ENCODE measurements at places on chromosomes 1 and 21. TPM values are rescaled to one million over a fixed set of nuclear protein-coding genes. Genes with fewer than 3 reads are reported as not detected.

The PTGFR gene
- total RNA-seq, result 3.0 TPM

The SPATC1L gene
- total RNA-seq, result 2.8 TPM

DNA sequence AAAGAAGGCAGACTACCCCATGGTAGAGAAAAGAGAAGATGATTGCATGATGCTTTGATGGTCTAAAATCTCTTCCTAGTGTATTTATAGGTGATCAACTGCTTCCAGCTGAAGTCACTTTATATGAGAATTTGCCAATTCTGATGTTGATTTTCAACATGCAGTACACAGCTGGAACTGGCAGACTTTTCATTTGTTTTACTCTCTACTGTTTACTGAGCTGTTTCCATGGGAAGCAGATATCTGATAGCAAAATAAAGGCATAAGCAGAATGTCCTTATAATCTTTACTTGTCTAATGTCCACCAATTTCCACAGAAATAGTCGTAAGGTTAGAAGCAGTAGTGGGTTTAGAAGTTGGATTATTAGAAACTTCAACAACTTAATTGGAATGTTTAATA lies 74.9 kb downstream of the SYDE2 start:
- no peak for DNase-seq

The SPRR2D gene
- not detected for total RNA-seq

GRCh38 chr1:234297668-234298067 lies 75.6 kb upstream of the COA6 start:
- no peak for DNase-seq

The VWA5B1 gene
- 0.16 TPM for total RNA-seq

The WNT9A gene
- 1.9 TPM for total RNA-seq

- no peak for DNase-seq
Measured at GRCh38 chr21:17777072-17777765, 41.9 kb downstream of the C21orf91 start.

The CA6 gene
- total RNA-seq, result not detected

- DNase-seq, result no peak
Measured at GRCh38 chr1:47972864-47973432, 24.2 kb downstream of the TRABD2B start.

The APCS gene
- not detected for total RNA-seq

- no peak for DNase-seq
Measured at GRCh38 chr1:245085508-245086095, 69.2 kb upstream of the KIF26B start.

The S100A9 gene
- 26.5 TPM for total RNA-seq

DNA sequence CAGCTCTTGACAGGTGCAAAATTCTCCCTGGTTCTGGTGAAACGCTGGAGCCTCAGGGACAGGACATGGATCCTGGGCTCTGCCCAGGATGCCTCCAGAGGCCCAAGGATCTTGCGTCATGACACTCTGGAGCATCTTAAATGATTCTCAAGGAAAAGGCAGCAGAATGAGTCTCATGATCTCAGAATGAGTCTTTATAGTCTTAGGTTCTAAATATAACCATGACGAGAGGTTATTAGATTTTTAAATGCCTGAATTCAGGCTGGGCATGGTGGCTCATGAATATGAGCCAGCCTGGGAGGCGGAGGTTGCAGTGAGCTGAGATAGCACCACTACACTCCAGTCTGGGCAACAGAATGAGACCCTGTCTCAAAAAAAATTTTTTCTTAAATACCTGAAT lies 55.5 kb downstream of the ECE1 start:
- DNase-seq, result no peak

DNA sequence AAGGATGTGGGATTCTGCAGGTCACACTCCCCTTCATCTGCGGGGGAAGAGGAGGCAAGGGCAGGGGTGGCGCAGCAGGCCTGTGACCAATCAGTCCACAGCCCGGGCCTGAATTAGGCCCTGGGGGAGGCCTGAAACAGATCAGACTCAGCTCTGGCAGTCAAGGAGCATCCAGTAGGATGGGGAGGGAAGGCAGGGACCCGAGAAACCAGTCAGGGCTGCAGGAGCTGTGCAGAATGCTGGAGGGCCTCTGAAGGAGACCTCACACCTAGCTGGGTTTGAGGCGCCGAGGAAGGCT lies 12.7 kb downstream of the TNNT2 start:
- no peak for DNase-seq

DNA sequence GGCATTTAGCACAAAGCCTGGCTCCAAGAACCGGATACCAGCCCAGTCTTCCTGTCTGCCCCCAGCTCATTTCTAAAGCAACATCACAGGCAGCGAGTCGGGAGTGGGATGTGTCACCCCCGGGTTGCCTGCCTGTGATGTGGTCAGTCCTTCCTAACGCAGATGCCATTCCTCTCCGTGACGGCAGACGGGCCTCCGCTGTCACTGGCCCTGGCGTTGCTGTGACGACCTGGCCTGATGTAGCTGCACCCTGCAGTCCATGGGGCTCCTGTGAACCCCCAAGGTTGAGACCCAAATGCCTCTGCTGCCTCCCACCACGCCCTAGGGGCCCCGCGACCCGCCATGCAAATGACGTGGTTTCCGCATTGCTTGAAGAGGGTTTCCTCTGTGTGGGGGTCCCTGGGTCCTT lies 12.3 kb downstream of the TNFRSF1B start:
- no peak for DNase-seq

The ZNF593OS gene
- not detected for total RNA-seq

- DNase-seq, result no peak
Measured at GRCh38 chr1:165807613-165808012, 19.8 kb upstream of the UCK2 start.

- no peak for DNase-seq
Measured at GRCh38 chr1:181062836-181063428, 25.6 kb upstream of the IER5 start.

DNA sequence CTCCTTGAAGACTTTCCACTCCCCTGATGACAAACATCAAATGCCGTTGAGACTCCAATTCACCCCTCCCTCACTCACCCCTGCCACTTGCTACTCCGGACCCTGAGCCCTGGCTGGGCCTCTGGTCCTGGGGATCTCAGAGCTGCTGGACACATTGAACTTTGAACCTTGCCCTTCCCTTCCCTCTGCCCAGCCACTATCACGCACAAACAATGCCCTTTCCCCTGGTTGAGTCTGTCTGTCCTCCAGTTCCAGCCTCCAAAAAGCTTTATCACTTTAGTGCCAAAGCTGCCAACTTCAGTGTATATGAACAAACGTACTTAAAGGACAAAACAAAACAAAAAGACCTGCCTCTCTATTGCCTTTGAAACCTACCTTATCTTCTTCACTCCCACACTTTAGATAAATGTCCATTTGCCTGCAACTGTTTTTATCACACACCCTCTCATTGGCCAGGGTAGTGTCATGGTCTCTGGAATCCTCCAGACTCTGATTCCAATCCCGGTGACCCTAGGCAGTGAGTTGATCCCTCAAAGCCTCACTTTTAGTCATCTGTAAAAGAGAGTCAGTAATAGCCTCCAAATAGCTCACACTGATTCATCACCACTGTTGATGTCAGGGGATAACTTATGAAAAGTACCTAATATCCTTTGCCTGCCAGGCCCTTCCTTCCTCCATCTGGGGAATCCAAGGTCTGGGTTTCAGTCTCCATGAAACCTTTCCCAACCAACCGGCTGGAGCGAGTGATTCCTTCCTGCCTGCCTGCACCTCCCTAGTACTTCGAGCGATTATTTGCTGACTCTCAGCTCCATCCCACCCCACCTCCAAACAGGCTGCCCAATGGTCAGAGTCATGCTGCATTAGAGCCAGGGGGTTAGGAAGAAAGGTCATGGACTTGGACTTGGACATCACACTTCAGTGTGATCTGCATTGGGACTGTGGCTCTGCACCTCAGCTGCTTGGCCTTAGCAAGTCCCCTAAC lies 15.9 kb upstream of the SPOCD1 start:
- DNase-seq, result no peak

DNA sequence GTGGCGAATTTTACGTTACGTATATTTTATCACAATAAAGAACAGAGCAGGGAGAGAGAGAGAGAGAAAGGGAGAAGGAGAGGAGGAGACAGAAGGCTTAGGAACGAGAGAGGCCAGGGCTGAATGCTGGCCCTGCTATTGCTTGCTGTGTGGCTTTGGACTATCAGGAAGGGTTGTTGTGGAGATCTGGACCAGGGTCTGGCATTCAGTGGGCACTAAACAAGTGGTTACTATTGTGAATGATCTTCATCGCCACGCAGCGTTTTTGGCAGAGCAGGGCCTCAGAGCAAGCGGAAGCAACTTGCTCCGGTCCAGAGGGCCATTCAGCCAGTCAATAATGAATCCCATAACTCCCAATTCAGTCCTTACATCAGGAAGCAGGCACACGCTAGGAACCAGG lies 26.4 kb downstream of the PIK3C2B start:
- peak; percentile 50 for DNase-seq

- DNase-seq, result no peak
Measured at GRCh38 chr21:43811262-43812105, 22.1 kb downstream of the RRP1 start.

The OLFML2B gene
- 0.94 TPM for total RNA-seq

GRCh38 chr1:162360237-162360873 lies 16.3 kb downstream of the SPATA46 start:
- no peak for DNase-seq

The TMEM240 gene
- 18.1 TPM for total RNA-seq

GRCh38 chr1:24111996-24112779 lies at the start of gene MYOM3:
Gene MYOM3, minus strand, starts transcription at chr1:24112135. Its CDS starts 3,499 bp downstream, at chr1:24108636.
- DNase-seq, result peak; percentile 13

DNA sequence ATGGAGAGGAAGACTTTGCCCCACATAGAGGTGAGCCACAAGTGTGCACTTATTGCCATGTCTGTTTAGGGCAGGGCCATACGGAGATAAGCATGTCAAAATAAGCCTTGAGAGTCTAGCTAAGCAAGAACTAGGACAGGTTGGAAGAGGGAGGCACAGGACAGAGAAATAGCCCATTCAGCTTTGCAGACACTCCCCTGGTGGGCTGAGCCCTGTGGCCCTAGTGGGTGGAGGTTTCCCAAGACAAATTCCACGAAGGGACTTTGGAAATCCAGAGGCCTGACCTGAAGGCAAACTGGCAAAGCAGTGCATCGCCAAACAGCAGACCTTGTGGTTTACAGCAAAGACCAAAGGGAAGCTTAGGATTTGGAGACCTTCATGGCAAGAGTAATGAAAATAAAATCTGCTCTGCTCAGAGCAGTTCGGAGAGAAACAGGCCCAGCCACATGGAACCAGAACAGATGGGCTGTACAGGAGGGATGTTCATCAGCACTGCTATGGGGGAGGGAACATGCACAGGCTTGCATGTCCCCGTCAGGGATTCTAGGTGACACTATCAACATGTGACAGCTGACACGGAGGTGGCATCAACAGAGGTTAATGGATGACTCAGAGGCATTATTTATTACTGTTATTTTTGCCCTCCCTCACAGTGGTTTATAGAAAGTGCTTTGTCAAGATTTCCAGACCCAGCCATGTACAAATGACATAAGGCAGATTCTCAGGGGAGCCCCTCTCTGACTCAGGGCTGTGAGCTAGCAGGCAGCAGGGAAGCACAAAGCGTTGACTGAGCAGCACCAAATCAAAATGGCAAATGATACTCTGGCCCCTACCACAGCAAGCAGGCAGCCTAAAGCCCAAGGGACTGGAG lies 90.1 kb upstream of the IRF2BP2 start:
- DNase-seq, result no peak

The SH2D1B gene
- total RNA-seq, result not detected

DNA sequence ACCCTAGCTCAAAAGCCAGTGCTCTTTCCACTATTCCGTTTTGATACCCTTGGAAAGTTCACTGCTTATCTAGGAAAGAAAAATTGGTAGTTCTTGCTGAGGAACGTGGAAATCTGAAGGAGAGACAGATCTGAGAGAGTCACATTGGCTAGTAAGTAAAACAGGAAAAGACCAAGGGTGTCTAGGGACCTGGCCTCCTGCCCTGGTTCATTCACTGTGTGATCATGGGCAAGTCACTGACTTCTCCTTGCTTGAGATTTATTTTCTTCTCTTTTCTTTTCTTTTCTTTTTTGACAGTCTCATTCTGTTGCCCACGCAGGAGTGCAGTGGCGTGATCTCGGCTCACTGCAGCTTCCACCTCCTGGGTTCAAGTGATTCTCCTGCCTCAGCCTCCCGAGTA lies 90.8 kb downstream of the NFIA start:
- DNase-seq, result no peak

DNA sequence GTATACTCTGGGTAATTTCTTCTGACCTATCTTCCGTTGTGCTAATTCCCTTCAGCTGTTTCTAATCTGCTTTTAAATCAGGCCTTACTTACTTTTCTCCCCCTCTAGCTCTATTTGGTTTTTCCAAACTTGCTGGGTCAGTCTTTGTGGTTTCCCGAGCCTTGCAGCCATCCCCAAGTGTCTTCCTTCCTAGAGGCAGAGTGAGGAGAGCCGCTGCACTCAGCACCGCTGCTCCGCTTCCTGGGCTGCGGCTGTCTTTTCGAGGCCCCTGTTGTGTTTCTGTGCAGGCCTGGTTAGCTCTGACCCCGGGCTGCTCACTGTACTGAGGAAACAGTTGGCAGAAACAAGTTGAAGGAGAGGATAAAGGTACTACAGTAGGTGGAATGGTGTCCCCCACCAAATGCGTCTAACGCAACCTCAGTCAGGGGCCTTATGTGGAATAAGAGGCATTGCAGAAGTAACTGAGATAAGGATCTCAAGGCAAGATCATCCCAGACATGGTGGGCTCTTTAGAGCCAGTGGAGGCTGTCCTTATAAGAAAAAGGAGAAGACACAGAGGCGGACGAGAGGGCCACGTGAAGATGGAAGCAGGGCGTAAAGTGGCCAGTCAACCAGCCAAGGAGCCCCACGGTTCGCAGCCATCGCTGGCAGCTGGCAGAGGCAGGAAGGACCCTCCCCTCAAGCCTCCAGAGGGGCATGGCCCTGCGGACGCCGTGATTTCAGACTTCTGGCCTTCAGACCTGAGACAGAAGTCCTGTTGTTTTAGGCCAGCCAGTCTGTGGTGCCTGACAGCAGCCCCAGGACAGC lies 10.5 kb downstream of the WNT9A start:
- DNase-seq, result no peak

DNA sequence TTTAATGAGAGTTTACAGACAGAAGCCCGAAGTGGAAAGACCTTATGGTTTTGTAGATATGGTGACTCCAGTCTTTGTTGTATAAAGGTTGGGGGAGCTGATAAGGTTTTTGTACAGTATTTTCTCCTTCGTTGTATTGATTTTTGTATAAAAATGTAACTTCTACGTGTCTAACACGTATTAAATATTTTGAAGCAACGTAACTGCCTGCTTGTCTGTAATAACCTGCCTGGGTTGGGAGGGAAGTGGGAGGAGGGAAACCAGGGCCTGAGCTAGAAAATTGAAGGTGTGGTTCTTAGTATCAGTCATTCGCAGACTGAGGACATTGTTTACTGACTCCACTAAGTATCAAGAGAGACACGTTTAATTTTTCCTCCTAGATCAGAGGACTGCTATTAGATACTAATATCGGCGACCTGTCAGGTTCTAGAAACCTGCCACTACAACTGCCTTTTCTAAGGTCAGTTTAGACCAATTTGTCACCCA lies 2.2 kb downstream of the IER5 start:
- DNase-seq, result no peak

The NES gene
- 24.0 TPM for total RNA-seq

The ADAMTS1 gene
- total RNA-seq, result 7.5 TPM

- DNase-seq, result no peak
Measured at GRCh38 chr21:37405629-37406028, 39.1 kb downstream of the DYRK1A start.

GRCh38 chr1:12188657-12189327 lies 22.0 kb downstream of the TNFRSF1B start:
- no peak for DNase-seq
